Upper lobe of right lung (tissue), 1 donor: ENCODE measurements at places on chromosomes 16 and 17.
A peak's percentile ranks its signal among the peaks of the same experiment; 100 is the strongest.

GRCh38 chr16:52114379-52114778 lies 432.6 kb downstream of the TOX3 start:
- DNase-seq, result no peak

DNA sequence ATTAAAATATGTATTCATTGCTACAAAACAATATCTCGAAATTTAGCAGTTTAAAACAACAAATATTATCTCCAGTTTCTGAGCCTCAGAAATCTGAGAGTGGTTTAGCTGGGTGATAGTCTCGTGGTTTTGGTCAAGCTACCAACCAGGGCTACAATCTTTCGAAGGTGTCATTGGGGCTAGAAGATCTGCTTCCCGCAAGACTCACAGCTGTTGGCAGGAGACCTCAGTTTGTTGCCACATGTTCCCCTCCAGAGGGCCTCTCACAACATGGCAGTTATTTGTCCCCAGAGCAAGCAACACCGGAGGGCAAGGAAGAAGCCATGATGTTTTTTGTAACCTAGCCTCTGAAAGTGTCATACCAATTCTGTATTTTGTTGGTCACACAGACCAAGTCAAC lies 12.0 kb upstream of the BCAS3 start:
- no peak for DNase-seq

DNA sequence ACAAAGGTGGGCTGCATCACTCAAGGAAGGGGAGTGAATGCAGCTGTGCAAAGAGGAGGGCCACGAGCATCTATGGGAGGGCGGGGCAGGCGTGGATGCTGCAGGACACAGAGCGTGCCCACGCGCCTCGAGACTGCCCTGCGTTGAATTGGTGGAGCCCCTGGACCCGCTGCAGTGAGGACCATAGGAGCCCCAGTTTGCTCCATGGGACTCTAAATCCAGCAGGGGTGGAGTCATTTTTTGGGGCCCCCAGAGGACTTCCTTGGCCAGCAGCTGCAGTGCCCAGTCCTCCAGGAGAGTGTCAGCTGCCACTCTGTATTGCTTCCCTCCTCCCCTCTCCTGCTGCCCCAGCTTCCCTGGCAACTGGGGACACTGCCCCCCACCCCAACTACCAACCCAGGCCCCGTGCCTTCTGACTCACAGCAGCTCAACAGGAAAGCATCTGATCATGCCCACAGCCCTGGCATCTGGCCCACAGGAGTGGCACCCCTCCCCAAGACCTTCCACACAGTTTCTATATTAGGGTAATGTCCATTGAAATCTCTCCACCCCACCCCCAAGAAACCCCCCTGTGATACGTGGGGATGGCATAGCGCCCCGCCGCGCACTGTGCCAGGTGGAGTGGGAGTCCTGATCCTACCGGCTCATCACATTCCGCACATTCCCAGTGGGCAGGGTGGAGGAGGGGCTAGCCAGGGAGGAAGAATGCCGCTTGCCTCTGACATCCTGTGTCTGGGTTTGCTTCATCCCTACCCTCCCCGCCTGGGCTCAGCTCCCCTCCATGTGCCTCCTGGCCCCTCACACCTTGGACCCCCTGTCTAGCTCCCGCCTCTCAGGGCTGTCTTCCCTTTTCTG lies 27.8 kb upstream of the ITGA3 start:
- DNase-seq, result peak; percentile 79

- DNase-seq, result no peak
These were observed 117.5 kb downstream of the NOG start for GRCh38 chr17:56710986-56711385.

GRCh38 chr17:62172492-62173291 lies 107.6 kb upstream of the MED13 start:
- no peak for DNase-seq

- no peak for DNase-seq
These were observed 48.7 kb downstream of the TMEM100 start for GRCh38 chr17:55673743-55674506.

DNA sequence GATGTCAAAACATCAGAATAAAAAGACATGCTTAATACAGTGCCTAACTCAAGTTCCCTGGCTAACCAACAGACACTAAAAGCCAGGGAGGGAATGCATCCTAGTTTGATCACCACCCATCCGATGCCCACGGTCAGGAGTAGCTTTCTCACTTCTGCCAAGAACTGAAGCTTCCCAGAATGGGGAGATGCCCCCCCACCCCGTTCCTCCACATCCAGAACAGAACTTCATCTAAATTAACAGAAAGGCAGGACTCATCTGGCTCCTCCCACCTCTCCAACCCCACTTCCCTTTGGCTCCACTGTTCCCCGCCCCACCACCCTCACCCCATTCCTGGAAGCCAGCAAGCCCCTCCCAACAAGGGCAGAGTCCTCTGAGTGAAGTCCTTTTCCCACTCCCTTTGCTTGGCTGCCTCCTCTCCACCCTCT lies 33.7 kb downstream of the GDE1 start:
- DNase-seq, result no peak

GRCh38 chr17:59441464-59442096 lies 110.1 kb downstream of the YPEL2 start:
- DNase-seq, result no peak

DNA sequence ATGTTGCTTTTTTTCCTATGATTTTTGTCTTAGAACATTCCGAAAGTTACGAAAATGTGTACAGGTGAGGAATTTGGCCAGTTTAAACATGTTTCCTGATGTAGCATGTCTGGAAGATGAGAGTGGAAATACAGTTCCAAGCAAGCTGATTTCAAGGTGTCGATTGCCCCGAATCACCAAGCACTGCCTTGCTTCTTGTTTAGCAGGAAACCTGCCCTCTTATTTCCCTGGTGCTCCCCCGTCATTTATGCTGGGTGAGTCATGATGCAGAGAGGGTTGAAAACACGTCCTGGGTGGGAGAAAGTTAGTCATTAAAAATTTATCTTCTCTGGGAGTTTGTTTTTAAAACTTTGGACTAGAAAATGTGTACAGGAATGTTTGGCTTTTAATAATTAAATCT lies 608.6 kb upstream of the EEF2KMT start:
- no peak for DNase-seq

DNA sequence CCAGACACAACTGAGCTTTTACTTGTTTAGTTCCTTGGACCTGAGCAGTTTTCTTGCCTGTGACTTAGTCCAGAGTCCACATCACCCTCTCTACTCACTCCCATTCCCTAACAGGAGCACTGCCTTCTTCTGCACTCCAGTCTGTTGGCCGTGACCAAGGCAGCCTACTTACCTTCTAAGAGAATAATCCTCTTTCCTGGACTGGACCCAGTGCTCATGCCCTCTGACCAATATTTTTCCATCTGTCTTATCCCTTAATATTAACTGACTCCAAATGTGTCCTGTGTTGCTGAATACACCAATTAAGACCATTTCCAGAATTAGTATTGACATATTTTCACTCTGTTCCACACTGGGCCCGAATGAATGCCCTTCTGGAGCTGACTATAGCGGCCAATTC lies 681.0 kb upstream of the KIF2B start:
- DNase-seq, result no peak

GRCh38 chr17:37133136-37133535 lies 184.4 kb downstream of the AATF start:
- DNase-seq, result no peak

- DNase-seq, result no peak
These were observed 7.5 kb downstream of the TIMP2 start for GRCh38 chr17:78917451-78918275.

- DNase-seq, result peak; percentile 27
These were observed 11.3 kb upstream of the TSPOAP1 start for GRCh38 chr17:58339755-58340404.

DNA sequence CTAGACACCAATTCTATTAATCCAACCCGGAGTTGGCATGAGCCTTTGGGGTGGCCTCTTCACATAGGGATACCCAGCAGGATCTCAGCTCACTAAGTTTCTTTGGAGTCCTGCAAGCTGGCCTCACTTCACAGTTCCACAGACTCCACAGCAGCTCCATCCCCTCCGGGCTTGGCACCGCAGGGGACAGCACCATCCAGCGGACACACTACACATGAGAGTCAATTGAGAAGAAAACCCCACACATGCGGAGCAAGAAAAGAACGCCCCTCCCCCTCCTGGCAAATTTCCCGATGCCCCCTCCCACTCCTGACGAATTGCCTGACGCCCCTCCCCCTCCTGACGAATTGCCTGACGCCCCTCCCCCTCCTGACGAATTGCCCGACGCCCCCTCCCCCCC lies 31.1 kb downstream of the KLHDC4 start:
- no peak for DNase-seq

GRCh38 chr17:32795339-32795979 lies 81.5 kb downstream of the MYO1D start:
- no peak for DNase-seq

DNA sequence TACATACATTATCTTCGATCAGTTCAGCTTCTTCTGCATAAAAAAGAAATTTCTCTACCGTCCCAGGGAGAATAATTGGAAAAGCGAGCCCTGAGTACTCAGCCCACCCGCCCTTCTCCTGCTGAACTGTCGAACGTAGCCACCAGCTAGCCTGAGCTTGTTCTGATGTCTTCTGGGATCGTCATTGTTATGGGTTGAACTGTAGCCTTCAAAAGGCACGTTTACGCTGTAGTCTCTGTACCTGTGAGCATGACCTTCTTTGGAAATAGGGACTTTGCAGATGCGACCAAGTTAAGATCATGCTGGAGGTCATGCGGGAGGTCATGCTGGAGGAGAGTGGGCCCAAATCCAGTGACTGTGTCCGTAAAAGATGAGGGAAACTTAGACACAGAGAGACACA lies 86.2 kb downstream of the CMIP start:
- no peak for DNase-seq

DNA sequence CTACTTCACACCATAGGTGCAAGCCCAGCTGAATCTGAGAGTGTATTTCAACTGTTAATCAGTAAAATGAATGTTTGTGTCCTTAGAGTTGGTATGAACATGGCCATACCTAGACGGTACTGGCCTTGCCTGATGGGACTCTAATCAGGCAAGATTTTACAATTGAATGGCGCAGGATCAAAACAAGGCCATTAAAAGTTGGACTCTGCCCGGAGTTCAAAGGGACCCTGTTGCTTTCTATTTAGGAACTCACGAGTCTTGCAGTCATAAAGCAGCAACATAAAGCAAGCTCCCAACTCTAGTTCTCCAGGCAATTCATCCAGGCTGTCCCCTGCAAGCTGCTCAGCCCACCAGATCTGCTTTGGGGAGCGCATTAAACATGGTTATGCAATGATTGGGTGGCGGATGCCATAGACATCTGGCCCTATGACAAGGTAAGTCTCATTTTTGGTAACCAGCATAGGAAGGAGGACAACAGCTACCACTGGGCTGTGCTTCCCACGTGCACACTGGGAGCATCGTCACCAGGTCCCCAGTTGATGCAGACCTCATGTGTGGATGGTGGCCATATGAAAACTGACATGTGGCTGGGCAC lies 8.8 kb downstream of the TMEM186 start:
- DNase-seq, result no peak

GRCh38 chr17:43852571-43852970 lies 5.6 kb downstream of the CD300LG start:
- peak; percentile 52 for DNase-seq

- no peak for DNase-seq
These were observed 97.2 kb downstream of the ZNF18 start for GRCh38 chr17:11900041-11900476.

DNA sequence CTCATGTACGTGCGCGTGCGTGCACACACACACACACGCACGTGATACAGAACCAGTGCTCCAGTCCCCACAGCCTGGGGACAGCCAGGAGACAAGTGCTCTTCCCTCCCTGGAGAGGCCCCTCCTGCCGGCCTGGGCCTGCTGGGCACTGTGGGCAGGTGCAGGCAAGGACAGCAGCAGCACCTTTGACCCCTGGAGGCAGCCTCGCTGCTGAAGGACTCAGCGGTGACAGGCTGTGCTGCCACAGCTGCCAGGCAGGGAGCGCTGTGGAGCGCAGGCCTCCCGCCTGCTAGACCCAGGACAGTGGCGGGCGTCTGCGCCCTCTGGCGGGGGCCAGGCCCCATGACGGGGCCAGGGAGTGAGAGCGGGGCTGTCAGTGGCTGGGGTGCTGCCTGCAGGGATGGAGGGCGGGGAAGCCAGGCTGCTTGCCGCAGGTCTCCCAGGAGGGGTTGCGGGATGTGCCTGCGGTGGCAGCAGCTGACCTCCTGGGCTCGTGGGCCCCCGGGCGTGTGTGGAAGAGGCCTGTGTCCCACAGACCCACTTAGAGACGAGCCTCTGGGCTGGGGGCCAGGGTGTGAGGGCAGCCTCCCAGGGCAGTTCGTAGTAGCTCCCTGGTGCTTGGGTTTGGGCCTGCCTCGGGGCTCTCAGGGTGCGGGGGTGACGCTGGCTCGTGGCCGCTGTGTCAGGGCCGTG lies 63.5 kb upstream of the PVALEF start:
- peak; percentile 91 for DNase-seq

GRCh38 chr17:52824542-52824941 lies 666.0 kb upstream of the CA10 start:
- DNase-seq, result no peak

DNA sequence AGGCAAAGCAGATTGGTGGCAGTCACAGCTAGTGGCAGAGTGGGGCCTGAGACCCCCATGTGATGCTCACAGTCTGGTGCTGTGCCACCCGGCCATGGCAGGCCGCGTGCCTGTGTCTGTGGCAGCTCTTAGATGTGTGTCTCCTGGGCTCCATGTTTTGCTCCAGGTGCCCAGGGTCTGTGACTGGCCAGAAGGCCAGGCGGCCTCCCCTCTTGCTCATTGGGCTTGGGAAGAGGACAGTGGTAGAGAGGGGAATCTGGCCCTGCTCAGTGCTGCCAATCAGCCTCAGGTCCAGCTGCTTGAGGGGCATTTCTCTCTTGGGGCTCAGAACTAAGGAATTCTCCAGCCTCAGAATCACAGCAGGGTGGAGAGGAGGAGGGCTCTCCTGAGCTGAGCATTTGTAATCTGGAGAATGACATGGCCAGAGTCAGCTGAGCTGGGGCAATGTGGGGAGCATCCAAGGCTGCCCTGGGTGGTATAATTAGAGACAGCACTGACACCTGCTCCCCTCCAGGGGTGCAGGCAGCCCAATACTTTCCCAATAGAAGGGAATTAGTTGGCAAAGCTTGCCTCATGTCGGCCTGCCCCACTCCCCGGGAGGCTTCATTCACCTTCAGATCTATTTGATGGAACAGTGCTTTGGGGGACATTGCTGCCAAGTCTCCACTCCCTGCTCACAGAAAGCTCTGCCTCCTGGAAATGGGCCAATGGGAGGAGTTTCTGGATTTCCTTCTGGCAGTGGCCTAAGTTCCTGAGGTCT lies 2.7 kb upstream of the LASP1NB start:
- DNase-seq, result peak; percentile 52

DNA sequence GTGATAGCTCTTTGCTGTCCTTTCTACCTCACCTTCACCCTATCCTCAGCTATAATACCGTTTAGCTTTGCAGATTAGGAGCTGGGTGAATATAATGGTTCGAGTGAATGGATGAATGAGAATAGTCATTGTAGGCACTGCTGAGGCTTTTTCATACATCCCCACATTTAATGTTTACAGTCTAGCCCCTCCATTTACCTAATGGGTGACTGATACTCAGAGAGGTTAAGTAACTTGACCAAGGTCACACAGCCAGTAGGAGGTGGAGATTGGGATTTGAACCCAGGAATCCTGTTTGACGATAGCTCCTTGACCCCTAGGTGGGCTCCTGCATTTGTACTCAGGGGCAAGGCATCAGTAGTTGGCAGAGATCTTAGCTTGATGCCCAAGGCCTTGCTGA lies 195.6 kb downstream of the CCDC182 start:
- DNase-seq, result no peak

GRCh38 chr17:57971572-57971971 lies 16.4 kb upstream of the CUEDC1 start:
- DNase-seq, result no peak
